ENCODE measurements at places on chromosomes 1 and 21. TPM values are rescaled to one million over a fixed set of nuclear protein-coding genes. Genes with fewer than 3 reads are reported as not detected.

- peak; percentile 89 for DNase-seq
Observed at GRCh38 chr1:20493839-20494608, 8.0 kb upstream of the CAMK2N1 start.

- no peak for DNase-seq
Observed at GRCh38 chr1:10556430-10557005, 81.8 kb downstream of the PEX14 start.

Gene SPSB1
- polyA plus RNA-seq, result 6.8 TPM

- no peak for DNase-seq
Observed at GRCh38 chr1:53148123-53148522, 5.7 kb upstream of the SLC1A7 start.

Gene PHC2
- polyA plus RNA-seq, result 79.1 TPM

- DNase-seq, result no peak
Observed at GRCh38 chr1:39695016-39695415, 3.8 kb upstream of the HPCAL4 start.

Gene SPRR5
- not detected for polyA plus RNA-seq

DNA sequence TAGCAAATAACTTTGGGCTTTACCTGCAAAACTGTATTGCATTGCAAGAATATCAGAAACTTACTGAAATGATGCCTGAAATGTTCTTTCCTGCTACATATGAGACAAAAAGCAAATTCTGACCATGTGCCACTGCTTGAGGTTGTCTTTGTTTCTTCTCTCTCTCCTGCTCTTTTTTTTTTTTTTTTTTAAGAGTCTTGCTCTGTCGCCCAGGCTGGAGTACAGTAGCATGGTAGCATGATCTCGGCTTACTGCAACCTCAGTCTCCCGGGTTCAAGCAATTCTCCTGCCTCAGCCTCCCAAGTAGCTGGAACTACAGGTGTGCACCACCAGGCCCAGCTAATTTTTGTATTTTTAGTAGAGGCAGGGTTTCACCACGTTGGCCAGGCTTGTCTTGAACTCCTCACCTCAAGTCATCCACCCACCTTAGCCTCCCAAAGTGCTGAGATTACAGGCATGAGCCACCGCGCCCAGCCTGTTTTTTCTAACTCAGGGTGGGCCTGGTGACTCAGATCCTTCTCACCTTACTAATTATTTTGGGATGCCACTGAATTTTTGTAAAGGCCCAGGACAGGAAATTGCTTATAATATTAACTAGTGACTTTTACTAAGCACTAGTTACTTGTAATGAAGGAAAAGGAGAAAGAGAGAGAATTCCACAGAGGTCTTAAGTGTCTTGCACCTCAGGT lies 35.9 kb downstream of the DNASE2B start:
- DNase-seq, result no peak

- no peak for DNase-seq
Observed at GRCh38 chr1:201566529-201566823, 27.5 kb downstream of the NAV1 start.

DNA sequence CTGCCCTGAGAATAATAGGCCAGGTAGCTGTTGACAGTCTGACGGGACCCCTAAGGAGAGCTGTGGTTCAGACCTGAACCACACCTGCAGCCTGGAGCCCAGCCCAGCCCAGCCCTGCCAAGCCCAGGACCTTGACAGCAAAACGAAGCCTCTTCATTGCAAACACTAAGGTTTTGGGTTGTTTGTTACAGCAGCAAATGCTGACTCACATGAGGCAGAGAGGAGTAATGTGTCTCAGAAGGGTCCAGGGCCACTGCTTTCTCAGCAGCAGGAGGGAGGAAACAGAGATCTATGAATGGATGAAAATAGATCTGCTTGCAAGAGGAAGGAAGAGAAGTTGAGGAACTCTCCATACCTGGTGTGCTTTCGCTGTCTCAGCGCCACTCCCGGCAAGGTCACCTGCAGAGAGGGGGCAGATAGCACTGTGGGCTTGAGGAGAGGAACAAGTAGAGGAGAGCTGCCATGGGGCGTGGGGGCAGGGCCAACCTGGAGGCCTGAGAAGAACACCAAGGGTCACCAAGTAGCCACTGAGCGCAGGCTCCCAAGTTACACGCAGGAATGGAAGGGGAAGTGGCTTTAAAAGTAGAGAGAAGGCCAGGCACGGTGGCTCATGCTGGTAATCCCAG lies 127.2 kb downstream of the ZNF281 start:
- DNase-seq, result no peak

GRCh38 chr1:45922813-45923212 lies 119.4 kb downstream of the MAST2 start:
- DNase-seq, result no peak

Gene PRELP
- 3.4 TPM for polyA plus RNA-seq

Gene PRDM16
- 16.8 TPM for polyA plus RNA-seq

- no peak for DNase-seq
Observed at GRCh38 chr21:16537501-16537900, 807.7 kb downstream of the USP25 start.
